AG08395 (cell line): ENCODE measurements at places on chromosomes 7 and 10.

DNA sequence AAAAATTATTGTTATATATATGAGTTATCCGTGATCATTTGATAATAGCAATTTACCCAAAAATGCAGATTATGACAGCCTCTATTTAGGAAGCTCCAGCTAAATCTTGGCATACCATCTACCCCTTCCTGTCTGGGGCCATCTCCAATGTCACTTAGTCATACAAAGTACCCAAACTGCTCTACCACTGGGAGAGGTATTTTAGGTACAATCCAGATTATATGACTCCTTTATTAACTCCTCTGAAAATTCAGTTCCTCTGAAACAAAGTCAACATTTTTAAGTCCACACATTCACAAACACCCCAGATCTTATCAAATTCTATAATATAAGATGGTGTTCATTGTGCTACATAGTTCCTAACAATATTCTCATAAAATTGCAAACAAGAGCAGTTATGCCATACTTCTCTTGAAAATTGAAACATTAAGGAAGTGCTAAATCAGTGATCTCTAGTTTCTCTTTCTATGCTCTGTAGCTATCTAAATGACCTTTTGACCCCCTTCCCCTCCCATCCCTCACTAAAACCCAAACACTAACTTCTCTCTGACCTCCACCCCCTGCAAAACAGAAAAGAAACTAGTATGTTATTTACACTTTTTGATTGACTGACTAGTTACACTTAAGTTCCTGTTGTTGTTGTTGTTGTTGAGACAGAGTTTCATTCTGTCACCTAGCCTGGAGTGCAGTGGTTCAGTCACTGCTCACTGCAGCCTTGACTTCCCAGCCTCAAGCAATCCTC lies 16.4 kb downstream of the HOXA1 start:
- DNase-seq = no peak

DNA sequence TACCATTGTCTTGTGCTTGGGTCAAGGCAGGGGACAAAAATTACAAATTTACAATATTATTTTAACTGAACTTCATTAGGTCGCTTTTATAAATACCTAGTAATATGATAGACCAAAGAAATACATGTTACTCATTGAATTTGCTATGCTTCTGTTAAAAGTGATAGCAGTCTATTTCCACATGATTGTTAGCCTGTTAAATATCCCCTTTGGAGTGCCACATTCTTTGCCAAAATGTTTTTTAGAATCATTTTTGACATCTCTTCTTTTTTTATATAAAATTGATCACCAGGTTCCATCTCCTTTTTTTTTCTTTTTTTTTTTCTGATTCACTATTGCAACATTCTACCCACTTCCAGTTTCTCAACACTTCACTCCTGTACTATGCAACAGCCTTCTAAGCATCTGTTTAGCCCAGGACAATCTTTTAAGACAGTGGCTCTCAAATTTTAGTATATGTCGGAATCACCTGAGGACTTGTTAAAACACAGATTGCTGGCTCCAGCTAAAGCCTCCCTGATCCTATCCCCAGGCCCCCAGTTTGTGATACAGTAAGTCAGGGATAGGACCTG lies 16.4 kb upstream of the NDUFA5 start:
- DNase-seq = no peak

DNA sequence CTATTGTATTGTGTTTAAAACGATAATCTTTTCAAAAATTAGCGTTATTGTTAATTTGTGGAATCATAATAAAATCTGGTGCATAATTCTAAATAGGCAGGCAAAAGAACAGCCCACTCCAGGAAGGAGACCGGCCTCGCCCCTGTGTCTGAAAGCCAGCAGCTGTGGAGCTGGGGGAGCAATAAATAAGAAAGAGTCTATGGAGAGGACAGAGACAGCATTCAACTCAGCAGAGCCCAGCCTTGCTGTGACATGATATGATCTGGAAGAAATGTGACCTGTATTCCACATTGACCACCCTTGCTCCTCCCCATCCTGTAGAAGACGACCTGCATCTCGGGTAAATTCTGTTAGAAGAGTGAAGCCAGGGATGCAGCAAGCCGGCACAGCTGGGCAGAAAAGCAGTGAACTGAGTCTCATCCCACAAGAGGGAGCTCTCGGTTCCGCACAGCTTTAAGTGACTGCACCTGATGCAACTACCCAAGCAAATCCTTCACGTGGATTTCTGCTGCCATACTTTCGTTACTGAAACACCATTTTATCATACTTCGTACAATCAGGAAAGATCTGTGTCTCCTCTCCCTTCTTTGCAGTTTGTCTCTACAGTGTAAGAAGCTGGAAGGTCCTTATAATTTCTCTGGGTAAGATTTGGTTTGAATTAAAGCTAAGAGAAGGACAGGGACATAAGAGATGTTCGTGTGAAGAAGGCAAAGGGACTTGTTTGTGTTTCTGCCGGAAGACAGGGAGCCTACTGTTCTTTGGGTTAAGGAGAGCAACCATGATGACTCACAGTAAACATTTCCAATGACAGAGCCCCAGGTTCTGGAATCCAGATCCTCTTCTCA lies 427.1 kb downstream of the GPAM start:
- peak; percentile 27 for DNase-seq

DNA sequence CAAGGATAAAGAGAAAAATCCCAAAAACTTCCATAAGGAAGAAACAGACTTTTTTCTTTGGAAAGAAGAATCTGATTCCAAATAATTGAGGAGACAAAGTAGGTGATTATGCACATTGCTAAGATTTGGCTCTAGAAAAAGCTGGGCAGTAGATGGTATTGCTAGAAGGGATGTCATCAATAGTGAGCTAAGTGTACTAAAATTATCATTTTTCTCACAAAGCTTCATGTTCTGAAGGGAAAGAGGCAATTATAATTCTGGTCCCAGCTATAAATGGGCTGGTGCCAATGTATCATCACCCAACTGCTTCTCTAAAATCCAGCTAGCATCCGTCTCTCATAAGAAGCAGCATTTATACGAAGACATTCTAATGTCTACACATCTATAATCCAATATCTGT lies 23.9 kb downstream of the STEAP1 start:
- no peak for DNase-seq

DNA sequence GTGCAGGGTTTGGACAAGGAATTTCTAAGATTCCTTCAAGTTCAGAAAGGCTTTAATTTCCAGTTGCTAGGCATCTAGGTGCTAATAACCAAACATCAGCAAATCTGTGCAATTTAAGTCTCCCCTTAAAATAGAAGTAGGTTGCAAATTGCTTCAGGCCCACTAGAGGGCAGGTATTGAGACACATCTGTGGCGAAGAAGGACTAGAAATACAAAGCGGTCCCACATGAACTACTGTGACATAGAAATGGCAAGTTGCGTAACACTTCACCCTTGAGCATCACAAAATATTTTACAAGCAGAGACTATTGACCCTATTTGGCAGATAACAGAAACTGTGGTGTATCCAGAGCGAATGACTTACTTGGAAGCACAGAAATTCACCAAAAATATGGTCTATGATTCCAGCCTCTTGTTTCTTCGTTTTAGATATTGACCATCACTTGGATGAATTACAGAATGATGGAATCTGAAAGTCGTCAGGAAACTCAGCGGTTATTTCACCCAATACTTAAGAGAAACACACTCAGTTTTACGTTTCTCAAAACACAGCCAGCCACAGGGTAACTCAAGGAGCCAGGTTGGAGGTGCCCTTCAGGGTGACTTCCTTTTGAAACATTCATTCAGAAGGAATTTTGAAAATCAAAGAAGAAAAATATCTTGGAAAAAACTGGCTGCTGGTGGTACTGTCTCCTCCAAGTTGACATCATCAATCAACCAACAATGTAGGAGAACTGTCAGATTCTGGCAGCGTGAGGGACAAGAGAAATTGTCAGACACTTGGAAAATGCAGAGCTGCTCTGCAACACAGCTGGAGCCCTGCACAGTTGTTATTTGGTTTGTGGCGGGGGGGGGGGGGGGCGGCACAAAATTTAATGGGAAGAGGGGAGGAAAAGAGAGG lies 256.3 kb upstream of the MINDY3 start:
- DNase-seq = peak; percentile 4

- no peak for DNase-seq
Observed at GRCh38 chr7:102271158-102271798, 15.4 kb upstream of the SH2B2 start.

DNA sequence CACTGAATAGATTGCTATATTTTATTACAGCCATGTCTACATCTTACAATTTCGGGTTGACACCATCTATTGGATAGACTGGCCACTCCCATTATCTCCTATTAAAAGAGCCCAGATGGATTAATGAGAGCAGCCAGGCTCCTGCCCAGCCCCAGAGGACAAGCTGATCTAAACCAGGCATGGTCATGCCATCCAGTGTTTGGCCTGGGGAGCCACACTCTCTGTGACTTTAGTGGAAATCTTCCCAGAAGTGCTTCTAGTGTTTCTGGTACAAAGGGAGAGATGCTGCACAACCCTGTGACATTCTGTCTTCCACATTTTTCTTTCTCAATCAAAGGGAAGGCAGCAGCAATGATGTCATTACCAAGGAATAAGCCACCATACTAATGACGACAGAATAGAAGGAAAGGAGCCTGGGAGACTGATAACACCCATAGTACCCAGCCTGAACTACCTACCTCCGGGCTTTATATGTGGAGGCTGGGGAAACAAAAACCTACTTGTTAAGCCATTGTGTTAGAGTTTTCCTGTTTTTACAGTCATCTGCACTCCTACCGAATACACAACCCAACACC lies 5.0 kb downstream of the NEBL start:
- DNase-seq = no peak

- DNase-seq = no peak
Observed at GRCh38 chr7:74199551-74200355, 10.1 kb upstream of the LAT2 start.

DNA sequence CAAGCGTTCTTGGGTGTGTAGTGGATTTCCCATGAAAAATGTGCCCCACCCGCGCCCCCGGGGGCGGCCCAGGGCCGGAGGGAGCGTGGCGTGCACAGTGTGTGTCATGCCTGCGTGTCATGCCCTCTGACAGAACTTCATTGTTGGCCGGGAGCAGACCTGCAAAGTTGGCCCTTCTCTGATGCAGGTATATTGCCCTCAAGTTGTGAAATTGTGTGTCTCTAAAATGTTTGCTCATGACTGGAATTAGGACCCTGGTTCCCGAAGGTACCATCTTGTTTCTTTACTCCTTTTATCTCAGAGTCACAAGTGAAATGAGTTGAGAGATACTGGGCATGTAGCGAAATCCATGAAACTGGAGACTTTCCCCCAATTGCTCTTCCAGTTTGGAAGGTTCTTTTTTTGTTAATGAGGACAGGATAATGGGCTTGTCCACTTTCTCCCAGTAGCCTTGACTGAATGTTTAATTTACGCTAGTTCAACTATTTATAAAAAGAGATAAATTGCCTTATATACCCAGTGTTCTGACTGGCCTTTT lies 26.2 kb downstream of the ADK start:
- peak; percentile 45 for DNase-seq

GRCh38 chr10:13180788-13181187 lies 19.4 kb downstream of the MCM10 start:
- DNase-seq = no peak
